DMS79 treated with DMSO at 0.1 percent for 48 hours (cell line): ENCODE measurements at places on chromosomes 3 and 15.
A peak's percentile ranks its signal among the peaks of the same experiment; 100 is the strongest.

GRCh38 chr3:198028718-198029117, 68.7 kb downstream of the LMLN start:
- no peak for DNase-seq

GRCh38 chr3:158802409-158803268, 785 bp downstream of the MFSD1 start:
- DNase-seq = no peak

GRCh38 chr3:178181784-178182183, 354.5 kb upstream of the KCNMB2 start:
- DNase-seq = no peak

GRCh38 chr3:105674437-105675065, 194.3 kb downstream of the CBLB start:
- DNase-seq = no peak

DNA sequence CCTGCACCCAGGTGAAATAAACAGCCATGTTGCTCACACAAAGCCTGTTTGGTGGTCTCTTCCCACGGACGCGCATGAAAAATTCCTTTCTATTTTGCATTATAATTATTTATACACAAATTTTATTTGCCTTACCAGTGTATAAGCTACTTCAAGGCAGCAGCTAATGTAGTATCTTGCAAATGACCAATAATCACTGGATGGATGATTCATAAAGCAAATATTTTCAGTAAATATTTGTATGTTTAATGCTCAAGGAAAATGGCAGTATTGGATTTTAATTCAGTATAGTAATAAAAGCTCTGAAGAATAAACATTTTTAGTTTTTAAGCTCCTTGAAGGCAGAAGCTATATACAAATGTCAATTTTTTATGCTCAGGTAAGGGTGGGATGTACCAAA, 158.7 kb upstream of the NANOGP8 start:
- DNase-seq = no peak

- no peak for DNase-seq
These were observed 12.6 kb downstream of the MELTF start for GRCh38 chr3:197017003-197017402.

- DNase-seq = no peak
These were observed 21.5 kb upstream of the MORF4L1 start for GRCh38 chr15:78850941-78851755.

GRCh38 chr15:38593524-38593923, 28.9 kb upstream of the RASGRP1 start:
- no peak for DNase-seq

- no peak for DNase-seq
These were observed 312.7 kb downstream of the ULK4 start for GRCh38 chr3:41649129-41649739.

GRCh38 chr3:108552267-108553159, 36.7 kb downstream of the CIP2A start:
- DNase-seq = peak; percentile 22

DNA sequence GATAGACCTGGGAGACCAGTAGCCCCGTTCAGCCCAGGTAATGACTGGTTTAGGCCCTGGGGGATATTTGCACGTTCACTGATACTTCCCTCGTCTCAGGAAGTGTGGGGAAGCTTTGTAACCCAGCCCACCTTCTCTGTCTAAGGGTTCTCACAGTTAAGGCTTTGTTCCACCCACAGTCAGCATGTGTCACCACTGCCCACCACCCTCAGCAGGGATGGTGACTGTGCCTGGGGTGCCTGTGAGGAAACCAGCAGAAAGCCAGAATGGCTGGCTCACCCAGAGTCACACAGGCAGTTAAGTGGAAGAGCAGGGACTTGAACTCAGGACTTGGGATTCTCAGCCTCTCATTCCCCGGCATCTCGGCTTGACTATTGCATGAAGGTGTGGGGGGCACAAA, 5.2 kb downstream of the KBTBD13 start:
- DNase-seq = no peak

GRCh38 chr15:90038632-90039095, 37.5 kb downstream of the ZNF710 start:
- no peak for DNase-seq

DNA sequence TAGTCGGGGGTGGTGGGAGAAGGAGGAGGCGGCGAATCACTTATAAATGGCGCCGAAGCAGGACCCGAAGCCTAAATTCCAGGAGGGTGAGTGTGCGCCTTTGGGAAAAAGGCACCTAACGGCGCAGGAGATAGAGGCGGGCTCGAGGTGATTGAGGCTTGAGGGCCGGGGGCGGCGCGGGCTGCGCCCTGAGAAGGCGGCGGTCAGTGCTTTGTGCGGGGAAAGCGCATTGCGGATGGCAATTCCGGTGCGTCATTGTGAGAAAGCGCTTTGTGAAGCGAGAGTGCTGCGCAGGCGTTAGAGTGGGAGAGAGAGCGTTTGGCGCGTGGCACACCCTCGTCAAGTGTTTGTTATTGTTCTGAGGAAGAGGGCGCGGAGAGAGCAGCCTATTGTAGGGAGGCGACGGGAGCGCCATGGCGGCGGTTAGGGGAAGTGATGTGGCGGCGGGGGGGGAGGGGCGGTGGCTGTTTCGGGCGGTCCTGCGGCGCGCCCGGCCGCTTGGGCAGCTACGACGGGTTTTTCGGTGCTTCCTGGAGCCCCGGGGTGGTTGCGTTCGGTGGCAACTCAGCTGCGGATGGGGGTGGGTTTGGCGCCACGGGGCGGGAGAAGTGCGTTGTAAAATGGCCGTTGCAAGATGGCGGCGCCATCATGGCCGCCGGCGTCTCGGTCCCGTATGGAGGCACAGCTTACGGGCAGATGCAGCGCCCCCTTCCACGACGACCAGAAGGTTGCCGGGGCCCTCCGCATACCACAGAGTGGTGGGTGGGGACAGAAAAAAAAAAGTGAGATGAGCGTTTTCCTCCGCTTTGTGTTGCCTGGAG, 492 bp downstream of the MORF4L1 start:
- DNase-seq = peak; percentile 67

- no peak for DNase-seq
These were observed 11.2 kb downstream of the SLCO3A1 start for GRCh38 chr15:91864664-91865063.

DNA sequence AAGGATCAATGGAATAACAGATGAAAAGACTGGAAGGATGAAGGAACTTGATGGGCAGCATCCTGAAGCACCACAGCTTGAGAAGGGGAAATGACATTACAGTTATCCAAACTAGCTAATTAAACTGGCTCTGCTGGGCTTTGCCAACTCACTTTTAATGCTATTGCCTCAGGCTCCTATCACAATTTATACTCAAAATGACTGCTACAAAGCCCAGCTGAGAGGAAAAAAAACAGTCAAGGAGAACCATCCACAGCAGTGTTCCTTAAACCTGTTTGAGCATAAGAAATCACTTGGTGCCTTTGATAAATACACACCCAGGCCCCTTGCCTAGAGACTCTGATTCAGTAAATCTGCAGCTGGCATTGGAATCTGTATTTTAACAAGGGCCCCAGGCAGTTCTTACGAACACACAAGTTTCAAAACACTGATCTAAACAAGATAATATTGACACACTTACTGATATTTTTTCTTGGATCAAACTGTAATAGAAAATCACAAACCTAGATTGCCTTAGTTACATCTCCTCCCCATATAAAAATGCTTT, 85.8 kb downstream of the MB21D2 start:
- DNase-seq = no peak

DNA sequence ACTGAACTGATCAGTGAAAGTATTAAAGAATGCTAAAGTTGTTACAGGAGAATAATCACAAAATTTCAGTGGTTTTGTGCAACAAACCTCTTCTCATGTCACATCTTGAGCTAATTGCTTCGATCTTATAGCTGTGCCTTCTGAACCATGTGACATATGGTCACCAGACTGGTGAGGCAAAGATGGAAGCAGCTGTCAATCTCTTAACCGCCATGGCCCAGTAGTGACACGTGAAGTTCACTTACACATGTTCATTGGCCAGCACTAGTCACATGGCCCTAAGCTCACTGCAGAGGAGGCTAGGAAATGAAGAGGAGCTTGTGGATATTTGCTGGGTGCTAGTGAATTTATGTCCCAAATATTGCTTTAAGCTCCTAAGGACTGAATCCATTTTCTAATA, 32.5 kb downstream of the BOC start:
- no peak for DNase-seq

- peak; percentile 55 for DNase-seq
These were observed 37.1 kb downstream of the QTRT2 start for GRCh38 chr3:114093596-114093995.

DNA sequence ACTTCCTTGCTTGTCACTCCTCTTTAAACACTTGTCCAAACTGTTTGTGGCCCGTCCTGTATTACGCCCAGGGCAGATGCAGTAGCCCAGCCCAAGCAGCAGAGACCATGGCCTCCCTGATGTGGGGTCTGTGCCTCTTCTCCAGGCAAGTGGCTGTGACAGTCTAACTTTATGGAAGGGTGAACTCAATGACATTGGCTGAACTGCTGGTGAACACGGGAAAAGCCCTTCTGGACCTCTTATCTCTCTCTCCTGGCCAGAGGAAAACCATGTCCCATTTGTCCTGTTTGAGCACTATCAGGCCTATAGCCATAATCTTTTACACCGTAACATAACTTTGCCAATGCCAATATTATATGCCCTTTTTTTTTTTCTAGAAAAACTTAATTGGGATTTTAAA, 67.6 kb downstream of the SMAD3 start:
- DNase-seq = no peak

DNA sequence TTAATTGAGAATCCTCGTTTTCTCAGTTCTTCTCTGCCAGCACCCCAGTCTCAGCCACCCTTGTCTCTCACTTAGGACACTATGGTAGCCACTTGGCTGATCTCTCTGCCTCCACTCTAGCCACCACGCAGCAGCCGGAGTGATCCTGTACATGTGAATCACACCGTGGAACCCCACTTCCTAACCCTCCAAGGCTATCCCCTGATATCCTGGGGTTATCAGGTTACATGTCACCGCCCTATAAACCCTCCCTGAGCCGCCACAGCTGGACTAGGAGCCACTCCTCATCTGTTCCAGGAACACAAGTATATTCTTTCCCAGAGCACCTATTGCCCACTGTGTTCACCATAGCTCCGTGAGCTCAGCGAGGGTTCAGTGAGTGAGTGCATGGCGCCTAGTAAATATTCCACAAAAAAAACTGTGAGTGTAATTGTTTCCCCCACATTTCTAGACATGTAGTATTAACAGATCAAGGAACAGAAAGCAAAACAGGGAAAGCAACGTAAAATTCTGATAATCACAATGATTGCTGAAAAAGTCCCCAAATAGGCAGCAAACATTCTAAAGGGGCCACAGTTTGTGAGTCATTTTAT, 661 bp upstream of the PARP14 start:
- DNase-seq = peak; percentile 58

- no peak for DNase-seq
These were observed 200.7 kb downstream of the GREM1 start for GRCh38 chr15:32918547-32918946.

DNA sequence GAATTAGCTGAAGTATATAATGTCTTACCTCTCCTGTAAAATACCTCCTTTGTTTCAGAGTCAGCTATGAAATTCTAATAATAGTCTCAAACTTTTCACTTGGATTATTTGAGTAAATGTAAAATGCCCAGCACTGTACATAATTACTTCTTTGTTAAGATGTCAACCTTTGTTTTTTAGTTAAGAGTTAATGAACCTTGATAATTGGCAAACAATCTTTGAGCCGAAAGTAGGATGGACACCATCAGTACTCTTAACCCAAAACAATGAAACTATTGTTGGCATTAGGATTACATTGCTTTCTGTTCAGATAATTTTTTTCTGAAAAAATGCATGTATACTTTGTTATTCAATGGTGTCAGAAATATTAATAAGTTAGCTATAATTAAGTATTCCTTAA, 3.0 kb upstream of the NECTIN3 start:
- DNase-seq = no peak

GRCh38 chr15:45129651-45130129, at the start of the genes DUOX1 and DUOXA1:
Gene DUOX1 (plus strand): TSS chr15:45129994. CDS start chr15:45131967, 1,973 bp downstream.
Gene DUOXA1 (minus strand): TSS chr15:45129879. CDS start chr15:45123014, 6,865 bp downstream.
- DNase-seq = no peak

DNA sequence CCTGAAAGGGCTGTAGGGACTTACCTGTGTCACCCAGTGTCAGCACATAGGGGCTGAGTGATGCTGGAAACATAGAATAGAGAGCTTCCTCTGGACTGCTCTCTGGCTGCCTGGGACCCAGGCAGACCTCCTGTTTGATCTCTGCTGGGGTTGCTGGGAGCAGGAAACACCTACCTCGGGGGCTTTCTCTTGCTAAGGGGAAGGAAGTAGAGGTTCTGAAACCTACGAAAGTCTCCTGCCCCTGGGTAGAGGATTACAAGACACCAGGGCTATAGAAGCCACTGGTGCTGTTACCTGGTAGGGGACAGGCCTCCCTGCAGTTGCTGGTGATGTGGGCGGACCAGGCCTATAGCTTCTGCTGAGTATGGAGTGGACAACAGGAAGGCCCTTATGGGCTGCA, 81.7 kb downstream of the DHX30 start:
- DNase-seq = no peak

DNA sequence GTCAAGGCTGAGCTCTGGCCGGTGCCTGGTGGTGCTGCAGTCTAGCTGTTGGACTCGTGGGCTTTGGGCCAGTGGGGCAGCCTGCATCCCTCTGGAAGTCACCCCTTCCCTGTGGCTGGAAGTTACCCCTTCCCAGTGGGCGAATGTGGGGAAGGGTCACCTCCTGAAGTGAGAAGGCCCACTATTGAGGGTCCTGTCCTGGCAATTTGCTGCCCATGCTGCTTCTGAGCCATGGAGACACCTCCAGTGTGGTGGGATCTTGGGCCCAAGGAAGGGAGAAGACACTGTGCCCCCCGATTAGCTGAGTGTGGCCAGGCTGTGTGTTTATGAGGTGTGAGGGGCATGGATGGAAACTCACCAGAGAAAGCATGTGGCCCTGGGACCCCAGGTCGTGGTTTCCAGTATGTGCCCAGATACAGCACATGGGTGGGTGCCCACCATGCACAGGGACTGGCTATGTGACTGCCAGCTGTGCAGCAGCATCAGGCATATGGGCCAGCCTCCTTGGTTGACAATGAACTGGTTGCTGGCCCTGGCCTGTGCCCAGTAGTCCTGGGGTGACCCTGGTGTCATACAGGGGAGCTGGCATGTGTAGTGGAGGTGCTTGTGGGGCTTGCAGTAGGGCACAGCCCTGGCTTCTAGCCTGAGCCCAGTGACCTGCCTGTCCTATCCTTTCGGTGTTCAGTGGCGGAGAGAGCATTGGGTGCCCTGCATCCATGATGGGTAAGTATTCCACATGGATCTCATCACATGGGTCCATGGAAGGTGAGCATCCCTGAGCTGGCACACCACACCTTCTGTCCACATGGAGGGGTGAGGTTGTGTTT, 221.2 kb downstream of the SNRPN start:
- DNase-seq = no peak

DNA sequence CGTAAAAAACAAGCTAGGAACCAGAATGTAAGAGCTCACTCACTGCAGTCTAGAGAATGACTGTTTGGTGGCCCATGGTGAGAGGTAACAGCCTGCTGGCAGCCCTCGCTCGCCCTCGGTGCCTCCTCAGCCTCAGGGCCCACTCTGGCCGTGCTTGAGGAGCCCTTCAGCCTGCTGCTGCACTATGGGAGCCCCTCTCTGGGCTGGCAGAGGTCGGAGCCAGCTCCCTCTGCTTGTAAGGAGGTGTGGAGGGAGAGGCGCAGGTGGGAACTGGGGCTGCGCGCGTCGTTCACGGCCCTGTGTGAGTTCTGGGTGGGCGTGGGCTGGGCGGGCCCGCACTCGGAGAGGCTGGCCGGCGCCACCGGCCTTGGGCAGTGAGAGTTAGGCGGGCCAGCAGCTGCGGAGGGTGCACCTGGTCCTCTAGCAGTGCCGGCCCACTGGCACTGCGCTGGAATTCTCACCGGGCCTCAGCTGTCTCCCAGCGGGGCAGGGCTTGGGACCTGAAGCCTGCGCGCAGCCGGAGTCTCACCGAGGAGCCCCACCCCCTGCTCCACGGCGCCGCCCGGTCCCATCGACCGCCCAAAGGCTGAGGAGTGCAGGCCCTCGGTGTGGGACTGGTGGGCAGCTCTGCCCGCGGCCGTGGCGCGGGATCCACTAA, 420.6 kb downstream of the RBMS3 start:
- no peak for DNase-seq
